Tibial nerve (tissue), 4 donors: ENCODE measurements at places on chromosomes 4 and X. TPM values are rescaled to one million over a fixed set of nuclear protein-coding genes. Genes with fewer than 3 reads are reported as not detected.

DNA sequence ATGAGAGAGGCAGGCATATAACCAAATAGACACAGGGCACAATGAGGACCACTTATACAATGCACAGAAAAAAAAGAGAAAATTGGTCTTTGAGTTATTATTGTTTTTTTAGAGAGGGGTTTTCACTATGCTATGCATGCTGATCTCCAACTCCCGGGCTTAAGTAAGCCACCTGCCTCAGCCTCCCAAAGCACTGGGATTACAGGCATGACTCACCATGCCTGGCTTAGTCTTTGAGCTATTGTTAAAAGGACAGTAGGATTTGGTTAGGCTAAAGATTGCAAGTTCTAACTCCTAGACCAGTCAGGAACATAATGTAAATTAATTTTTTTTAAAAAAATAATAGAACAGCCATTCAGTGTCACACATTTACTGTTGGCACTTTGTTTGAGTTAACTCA lies 340.1 kb downstream of the GPAT3 start:
- H3K27ac ChIP-seq = no peak overlapping the region
- no peaks in the 10 kb centered on the region for H3K4me1 ChIP-seq
- DNase-seq = no peak
- H3K36me3 ChIP-seq = no peaks in the 10 kb centered on the region

GRCh38 chr4:38030023-38030422 lies 69.8 kb downstream of the PTTG2 start:
- no peaks in the 10 kb centered on the region for H3K36me3 ChIP-seq
- no peak overlapping the region for H3K27ac ChIP-seq
- no peaks in the 10 kb centered on the region for H3K4me1 ChIP-seq
- DNase-seq = no peak
- H3K4me3 ChIP-seq = no peak overlapping the region

DNA sequence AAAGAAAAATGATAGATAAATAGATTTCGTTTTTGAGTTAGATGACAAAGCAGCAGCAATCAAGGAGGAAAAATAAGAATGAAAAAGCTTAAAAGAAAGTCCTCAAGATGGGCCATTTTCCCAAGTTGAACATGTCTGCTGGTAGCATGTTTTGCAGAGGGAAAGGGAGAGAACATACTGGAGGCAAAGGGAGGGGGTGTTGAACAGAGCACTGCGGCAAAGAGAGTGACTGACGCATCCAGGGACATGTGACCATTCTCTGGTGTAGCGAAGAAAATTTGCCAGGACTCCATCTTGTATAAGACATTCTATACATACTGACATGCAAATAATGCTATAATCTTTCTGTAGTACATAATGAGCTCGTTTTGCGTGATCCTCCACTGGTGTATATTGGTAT lies 1.2 kb downstream of the LINC00632 start:
- H3K4me1 ChIP-seq = no peaks in the 10 kb centered on the region
- H3K4me3 ChIP-seq = no peak overlapping the region
- H3K27ac ChIP-seq = peak overlapping the region; percentile 4
- H3K27me3 ChIP-seq = no peaks in the 10 kb centered on the region

GRCh38 chrX:72358313-72358712 lies 52.6 kb upstream of the CITED1 start:
- no peaks in the 10 kb centered on the region for H3K36me3 ChIP-seq
- H3K27ac ChIP-seq = no peak overlapping the region
- H3K27me3 ChIP-seq = no peaks in the 10 kb centered on the region
- no peaks in the 10 kb centered on the region for H3K4me1 ChIP-seq
- no peak overlapping the region for H3K4me3 ChIP-seq

The TRAM1L1 gene
- 6.3 TPM for total RNA-seq

The MAGEC2 gene
- total RNA-seq = not detected

The FBXO8 gene
- 25.3 TPM for total RNA-seq
